Hematopoietic multipotent progenitor cell treated with erythropoietin and hydrocortisone succinate and interleukin-3 and kit ligand, for 4 days (in vitro differentiated cells): ENCODE measurements at places on chromosomes 2 and 18.

GRCh38 chr2:193072647-193073046, 877.9 kb upstream of the TMEFF2 start:
- DNase-seq = no peak

GRCh38 chr18:79598633-79599175, 80.9 kb upstream of the CTDP1 start:
- DNase-seq = no peak

DNA sequence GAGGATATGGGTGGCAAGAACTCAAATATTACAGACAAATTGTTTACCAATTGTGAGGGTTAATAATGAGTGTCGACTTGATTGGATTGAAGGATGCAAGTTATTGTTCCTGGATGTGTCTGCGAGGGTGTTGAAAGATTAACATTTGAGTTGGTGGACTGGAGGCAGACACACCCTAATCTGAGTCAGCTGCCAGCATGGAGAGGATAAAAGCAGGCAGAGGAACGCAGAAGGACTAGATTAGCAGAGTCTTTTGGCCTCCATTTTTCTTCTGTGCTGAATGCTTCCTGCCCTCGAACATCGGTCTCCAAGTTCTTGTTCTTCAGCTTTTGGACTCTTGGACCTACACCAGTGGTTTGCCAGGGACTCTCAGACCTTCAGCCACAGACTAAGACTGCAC, 1503.7 kb downstream of the LRP1B start:
- no peak for DNase-seq

DNA sequence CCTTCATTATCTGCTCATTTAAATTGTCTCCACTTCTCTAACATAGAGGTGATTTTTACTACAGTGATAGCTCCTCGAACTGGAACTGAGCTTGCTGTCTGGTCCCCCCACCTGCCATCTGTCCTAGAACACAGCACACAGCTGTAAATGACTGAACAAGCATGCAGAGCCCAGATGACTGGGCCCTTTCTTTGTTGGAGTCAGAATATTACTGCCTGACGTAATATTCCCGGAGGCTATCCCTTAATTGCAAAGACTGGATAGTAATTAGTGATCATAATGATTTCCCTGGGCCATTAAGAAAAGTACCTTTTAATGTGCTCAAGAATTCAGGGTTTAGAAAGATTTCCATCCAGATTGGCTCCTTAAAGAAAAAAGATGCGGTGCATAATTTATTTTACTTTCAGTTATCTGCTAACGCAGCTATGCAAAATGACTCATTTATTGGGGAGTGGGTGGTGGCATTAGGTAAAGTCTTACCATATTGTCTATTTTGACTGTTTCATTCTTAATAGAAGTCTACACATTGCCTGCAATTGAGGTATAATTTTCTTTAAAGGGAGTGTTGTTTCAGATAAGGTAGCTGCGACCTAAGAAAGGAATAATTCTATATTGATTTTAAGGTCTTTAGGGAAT, 84.4 kb downstream of the MAP4K4 start:
- DNase-seq = no peak

GRCh38 chr2:45892425-45892745, 240.9 kb downstream of the PRKCE start:
- peak; percentile 50 for DNase-seq
